ENCODE measurements at places on chromosomes 6 and 20.

GRCh38 chr6:18078866-18079265, 43.6 kb downstream of the NHLRC1 start:
- DNase-seq: no peak

DNA sequence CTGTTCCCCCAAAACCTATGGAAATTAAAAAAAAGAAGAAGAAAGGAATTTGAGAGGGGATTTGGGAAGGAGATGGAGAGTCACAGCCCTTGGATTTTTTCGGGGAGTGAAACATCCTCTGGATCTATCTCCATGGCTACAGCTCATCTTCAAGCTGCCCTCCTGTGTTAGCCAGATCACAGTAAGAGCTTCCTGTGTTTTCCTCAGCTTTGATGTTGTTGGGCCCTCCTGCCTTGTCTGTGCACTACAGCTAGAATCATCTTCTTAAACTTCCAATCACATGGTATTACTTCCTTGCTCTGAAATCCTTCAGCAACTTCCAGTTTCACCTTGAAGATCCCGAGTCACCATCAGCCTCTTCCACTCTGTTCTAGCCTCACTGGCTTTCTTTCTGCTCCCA, 207.8 kb upstream of the ZFP64 start:
- no peak for DNase-seq

GRCh38 chr20:44585057-44585963, 2.9 kb downstream of the PKIG start:
- no peak for DNase-seq

DNA sequence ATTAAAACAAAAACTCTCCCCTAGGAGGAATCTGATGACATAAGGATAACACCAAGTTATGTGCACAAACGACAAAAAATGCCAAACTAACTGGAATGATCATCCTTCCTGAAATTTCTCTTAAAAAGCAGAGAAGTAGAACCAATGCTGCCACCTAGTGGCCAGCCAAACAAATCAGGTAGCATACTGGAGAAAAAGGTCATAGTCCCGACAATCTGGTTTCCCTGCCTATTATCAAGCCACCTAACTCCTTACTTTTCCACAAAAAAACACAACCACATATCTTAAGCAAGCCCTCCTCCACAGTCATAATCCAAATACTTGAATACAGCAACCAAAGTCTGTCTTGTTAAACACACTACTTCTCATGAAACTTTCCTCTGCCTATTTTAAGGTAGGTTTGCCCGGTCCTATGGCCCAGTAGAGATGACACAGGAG, 5.3 kb downstream of the OARD1 start:
- peak; percentile 40 for DNase-seq

DNA sequence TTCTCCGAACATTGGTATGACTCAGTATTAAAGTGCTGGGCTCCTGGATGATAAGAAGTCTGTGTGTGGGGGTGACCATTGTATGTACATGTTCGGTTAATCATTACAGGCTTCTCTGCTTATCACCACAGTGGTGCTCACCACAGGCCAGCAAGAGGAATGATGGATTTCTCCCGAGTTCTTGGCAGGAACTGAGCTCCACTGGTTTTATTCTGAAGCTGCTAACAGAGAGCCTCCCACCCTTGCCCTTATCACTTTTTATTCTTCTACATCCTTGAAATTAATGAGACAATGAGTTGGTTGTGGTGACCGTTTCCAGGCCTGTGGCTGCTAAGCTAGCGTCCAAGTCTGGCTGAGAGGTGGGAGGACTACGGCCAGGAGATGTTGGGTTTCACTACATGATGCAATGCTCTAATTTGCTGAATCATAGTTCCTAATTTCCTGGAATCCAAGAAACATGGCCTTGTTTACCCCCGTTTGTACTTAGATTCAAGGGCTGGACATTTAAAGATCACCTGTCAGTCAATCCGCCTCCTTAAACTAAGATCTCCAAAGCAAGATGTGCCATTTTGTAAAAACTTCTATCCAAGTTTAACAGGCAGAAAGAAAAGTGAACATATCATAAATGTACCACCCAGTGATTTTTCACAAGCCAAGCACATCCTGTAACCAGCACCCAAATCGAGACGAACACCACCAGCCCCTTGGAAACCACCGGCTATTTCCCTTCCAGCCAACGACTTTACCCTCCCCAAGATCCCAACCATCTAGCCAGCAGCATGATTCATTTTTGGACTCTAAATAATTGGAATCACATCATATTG, 172.5 kb downstream of the FOXA2 start:
- no peak for DNase-seq

GRCh38 chr6:75524322-75524972, 30.8 kb upstream of the FILIP1 start:
- DNase-seq: no peak

DNA sequence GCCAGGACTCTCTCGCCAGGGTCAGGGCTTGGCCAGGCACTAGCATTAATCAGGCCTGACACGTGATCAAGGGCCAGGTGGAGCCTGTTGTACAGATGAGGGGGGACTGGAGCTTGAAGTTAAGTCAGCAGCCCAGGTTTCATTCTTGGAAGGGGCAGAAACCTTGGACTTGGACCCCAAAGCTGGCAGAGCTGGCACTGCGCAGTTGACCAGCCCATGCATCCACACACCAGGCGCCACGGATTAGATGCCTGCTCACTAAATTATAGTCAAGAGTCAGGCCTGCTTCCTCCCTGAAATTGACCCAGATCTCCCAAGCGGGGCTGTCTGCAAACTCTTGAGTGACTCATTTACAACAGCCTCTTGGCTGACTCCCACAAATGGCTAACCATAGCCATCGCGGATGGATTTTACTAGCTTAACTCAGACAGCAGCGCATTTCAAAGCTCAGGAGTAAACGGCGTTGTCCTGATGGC, 4.1 kb upstream of the TAF4 start:
- DNase-seq: no peak

- DNase-seq: no peak
Measured at GRCh38 chr20:41467220-41467619, 100.6 kb upstream of the EMILIN3 start.

GRCh38 chr20:44759595-44759994, 13.9 kb downstream of the KCNK15 start:
- DNase-seq: no peak

DNA sequence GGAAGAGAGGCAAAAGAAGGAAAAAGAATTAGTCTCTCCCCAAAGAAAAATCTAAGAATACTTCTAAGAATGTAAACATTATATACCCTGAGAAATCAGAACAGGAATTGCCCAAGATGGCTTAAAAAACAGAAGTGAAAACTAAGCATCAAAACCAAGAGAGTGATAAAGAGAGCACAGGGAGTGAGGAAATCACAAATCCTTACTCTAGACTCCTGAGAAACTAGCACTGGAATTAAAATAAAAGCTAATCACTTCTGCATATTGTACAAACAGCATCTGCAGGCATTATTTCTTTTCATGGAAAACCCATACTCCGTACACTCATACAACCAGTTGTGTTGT, 285.7 kb downstream of the BTBD9 start:
- DNase-seq: no peak

DNA sequence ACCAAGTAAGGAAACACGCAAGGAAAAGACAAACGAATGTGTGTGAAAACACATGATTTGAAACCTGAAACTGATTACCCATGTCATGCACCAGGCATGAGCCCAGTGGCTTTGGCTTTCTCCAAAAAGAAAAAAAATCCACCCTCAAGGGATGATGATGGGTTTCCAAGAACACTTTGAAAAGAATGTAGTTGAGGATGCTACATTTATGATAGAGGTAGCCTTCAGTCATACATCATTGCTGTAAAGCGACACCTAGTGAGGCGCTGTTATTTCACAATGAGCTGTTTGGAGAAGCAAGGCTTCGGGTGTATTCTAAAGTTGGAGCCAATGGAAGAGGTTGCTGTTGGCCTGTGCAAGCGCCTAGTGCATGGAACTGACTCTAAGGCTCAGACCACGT, 124.9 kb downstream of the SCML4 start:
- DNase-seq: no peak

Measured in activated naive CD8-positive, alpha-beta T cell treated with anti-CD3 and anti-CD28 coated beads for 36 hours (primary cell).